ENCODE measurements at places on chromosomes 11 and 22.

- DNase-seq: no peak
These were observed 15.7 kb downstream of the DMC1 start for GRCh38 chr22:38554281-38554680.

DNA sequence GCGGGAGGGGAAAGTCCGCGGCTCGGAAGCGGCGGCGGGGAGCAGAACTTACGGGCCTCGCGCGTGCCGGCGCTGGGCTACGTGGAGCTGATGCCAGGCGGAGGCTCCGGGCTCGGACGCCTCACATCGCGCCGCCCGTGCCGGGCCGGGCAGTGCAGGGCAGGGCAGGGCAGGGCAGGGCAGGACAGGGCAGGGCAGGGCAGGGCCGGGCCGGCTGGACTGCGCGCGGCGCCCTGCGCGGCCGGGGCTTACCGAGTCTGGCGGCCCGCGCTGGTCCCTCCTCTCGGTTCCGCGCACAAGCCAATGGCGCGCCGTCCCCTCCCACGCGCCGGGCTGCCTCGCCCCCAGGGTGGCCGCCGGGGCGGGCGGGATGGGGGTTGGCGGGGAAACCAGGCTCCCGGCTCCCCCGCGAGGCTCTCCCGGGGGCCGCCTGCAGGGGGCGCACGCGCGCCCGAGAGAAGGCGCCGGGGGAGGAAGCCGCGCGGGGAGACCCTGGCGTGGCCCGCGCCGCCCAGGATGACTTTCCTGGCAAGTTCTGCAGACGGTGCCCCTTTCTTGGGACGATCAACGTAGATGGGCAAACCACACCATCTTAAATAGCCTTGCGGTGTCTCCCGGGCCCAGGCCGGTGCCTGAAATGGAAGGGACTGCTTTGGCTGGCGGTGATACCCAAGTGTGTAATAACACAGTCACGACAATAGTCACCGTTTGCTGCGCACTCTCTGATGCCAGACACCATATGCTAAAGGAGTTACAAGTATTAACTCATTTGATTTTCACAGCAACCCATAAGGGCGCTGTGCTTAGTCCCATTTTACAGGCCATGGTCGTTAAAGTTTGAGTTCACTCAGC is at the start of gene TP53I11:
TP53I11 (minus strand) TSS at position 259 of the 852 bp plus-strand sequence. CDS start 12,548 bp downstream, outside the sequence.
- no peak for DNase-seq

DNA sequence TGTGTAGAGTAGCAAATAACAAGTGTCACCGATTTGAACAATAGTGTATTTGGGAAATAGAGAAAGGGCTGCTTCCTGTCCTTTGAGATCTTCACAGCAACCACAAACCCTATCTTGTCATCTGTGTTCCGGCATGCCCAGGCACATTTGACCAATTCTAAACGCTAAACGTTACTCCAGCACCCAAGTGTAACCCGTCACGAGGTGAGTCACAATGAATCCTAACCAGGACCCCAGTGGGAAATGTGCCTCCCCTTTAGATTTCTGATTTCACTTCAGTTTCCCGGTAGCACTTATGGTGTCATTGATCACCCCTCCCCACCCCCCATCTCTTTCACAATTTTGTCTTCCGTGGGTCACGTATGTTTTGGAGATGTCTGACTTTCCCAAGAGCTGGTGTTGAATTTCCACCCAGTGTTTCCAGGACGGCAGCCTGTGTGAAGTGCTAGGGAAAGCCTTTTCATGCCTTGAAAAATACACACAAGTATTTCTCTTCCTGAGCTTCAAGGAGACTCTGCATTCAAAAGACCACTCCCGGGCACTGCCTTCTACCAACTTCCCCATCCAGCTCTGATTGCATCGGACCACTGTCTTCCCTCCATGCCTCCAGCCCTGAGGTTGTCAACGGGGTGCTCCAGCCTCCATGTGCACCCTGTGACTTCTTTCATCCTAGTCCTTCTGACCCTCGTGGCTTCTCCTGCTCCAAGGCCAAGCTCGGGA is 10.5 kb upstream of the C11orf24 start:
- DNase-seq: no peak

- DNase-seq: no peak
These were observed 67.9 kb downstream of the DCUN1D5 start for GRCh38 chr11:103024086-103024485.

GRCh38 chr22:46545086-46545792 is 7.8 kb upstream of the CELSR1 start:
- no peak for DNase-seq

GRCh38 chr22:19579880-19580279 is 55.7 kb upstream of the CLDN5 start:
- no peak for DNase-seq

DNA sequence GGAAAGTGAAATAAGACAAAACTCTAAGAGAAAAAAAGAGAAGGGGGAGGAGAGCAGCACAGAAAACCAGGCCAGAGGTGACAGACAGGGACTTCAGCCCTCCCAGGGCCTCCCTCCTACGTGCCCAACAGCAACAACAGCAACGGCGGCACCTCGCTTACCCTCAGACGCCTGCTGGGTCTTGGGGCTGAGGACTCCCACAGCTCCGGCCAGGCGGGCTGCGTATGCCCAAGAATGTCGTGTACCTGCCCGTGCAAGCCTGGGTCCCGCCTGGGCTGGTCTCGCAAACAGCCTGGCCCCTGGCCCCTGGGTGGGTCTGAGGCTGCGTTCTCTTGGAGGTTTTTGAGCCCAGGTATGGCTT is 30.5 kb downstream of the ARAP1 start:
- DNase-seq: no peak

DNA sequence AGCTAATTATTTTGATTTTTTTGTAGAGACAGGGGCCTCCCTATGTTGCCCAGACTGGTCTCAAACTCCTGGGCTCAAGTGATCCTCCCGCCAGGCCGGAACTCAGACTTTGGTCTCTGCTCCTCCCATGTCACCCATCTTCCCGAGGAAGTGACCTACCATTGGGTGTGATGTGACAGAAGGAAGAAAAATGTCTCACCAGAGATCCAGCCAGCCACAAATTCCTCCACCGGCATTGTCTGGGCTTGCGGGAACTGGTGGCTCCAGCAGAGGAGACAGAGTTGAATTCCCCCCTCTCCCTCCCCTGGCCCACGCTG is 772 bp downstream of the SLC25A45 start:
- no peak for DNase-seq

- DNase-seq: no peak
These were observed 599.1 kb upstream of the FAT3 start for GRCh38 chr11:91625495-91625894.

DNA sequence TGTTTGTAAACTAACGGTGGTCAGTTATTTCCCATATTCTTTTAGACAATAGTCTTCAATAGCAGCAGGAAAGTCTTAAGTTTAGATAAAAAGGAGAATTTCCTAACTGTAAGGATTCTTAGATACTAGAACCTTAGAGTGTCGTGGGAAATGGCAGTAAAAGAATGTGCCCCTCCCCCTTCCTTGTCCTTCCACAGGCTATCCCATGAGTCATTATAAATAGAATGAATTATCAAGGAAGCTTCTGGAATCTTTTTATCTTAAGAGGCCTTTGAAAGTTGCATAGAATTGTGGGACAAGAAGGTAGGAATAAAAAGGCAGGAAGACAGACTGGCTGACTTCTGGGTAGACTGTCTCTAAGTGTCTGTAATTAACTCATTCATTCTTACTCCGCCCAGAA is 165.2 kb upstream of the TBCEL start:
- no peak for DNase-seq

DNA sequence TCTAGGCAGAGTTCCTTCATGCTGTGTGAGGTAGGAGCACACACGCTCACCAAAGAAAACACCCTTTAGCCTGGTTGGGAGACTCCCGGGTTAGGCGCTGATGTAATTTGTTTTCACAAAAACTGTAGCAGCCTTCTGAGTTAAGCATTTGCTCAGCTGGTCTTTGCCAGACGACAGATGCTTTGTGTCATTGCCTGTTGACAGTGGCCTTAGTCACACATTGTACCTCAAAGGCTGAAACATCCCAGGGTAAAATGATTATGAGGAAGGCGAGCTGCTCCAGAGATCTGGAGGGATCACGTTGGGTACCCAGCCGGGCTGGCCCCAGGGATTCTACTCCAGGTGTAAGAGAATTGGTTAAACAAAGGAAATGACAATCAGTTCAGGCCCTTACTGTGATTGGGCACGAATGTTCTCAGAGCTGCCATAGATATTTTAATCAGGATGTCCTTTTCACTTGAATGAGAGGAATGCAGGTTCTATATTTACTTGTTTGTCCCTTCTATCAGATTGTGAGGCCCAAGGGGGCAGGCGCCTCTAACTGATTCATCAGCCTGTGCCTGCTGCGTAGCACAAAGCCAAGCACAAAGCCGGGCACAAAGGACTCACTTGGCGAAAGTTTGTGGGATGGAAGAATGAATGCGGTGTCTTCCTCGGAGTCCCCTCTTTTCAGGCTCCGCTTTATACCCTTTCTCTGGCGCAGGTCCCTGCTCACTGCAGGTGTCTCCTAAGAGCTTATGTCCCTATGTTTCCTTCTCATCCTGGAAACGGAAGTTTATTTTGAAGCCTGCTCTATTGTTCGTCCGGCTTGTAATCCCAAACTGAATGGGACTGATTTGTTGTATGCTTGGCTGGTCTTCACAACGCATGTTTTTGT is 47.1 kb downstream of the ADM start:
- DNase-seq: no peak

DNA sequence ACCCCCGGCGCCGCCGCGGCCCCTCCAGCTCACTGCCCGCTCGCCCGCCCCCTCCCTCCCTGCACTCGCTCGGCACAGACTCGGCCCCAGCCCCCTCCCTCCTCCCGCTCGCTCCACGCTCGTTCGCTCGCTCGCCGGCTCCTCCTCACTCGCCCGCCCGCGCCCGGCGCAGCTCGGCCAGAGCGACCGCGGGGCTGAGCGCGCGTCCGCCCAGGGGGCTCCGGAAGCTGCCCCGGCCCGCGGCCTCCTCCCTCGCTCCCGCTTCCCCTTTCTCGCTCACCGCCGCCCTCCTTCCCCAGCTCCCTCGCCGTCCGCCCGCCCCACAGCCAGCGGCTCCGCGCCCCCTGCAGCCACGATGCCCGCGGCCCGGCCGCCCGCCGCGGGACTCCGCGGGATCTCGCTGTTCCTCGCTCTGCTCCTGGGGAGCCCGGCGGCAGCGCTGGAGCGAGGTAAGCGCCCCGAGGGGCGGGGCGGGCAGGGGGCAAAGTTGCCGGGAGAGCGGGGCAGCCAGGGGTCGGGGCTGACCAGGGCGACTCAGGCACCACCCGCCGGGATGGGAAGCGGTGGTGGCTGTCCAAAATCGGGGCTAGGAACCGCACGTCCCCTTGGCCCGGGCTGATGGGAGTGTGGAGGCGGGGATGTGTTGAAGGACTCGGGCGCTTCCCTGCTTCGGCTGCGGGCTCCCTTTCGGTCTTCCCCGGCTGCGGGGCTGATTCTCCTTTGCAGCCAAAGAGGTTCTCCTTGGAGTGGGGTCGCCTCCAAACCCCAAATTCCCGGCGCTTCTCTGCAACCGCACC is at the start of gene SEZ6L:
SEZ6L (plus strand) TSS at position 148 of the 797 bp plus-strand sequence; CDS start at position 356, 208 bp downstream.
- DNase-seq: no peak

- no peak for DNase-seq
These were observed 158.2 kb upstream of the ZBED5 start for GRCh38 chr11:11016068-11016467.

Data from esophagus squamous epithelium (tissue), 5 donors.